ENCODE measurements at places on chromosomes 5 and 9. TPM values are rescaled to one million over a fixed set of nuclear protein-coding genes. Genes with fewer than 3 reads are reported as not detected.

DNA sequence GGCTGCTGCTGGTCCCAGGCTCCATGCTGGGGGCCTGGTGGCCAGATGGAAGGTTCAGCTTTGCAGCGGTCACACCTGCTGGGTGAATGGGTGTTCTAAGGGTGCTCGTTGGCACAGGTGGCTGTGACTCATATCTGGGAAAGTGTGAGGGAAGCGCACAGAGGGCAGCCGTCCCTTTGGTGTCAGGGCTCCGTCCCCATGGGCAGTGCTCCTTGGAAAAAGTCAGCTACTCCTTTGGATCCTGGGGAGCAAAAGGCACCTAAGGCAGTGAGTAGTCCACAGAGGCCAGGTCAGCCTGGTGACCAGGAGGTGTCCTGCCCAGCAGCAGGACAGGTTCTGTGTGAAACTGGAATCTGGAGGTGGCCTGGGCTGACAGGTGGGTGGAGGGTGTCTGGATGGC, 18.4 kb upstream of the GBGT1 start:
- H3K4me1 ChIP-seq, result no peaks in the 10 kb centered on the region
- no peaks in the 10 kb centered on the region for H3K27me3 ChIP-seq
- no peak for DNase-seq
- no peak overlapping the region for H3K4me3 ChIP-seq
- no peak overlapping the region for H3K27ac ChIP-seq

DNA sequence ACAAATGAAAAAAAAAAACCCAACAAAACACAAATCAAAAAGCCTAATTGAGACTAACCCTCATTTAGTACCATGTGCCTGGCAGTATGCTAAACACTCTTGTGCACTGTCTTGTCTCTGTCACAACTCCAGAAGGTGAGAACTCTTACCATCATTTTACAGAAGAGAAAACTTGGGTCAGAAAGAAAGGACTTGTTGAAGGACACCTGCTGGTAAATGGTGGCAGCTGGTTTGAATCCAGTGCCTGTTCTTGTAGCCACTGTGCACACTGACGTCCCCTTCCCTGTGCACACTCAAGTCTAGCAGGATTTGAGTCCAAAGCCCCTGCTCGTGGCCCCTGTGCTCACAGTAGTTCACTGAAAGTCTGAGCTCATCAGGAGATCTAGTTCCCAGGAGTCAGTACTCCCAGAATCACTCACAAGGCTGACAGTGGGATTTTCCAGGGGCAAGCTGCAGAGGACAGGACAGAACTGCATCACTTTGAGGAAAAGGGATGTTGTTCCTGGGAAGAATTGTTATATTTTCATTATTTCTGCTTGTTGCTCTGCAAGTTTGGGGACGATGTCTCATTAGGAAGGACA, 43.0 kb upstream of the HSD17B4 start:
- no peak overlapping the region for H3K4me3 ChIP-seq
- no peak overlapping the region for H3K27ac ChIP-seq
- no peaks in the 10 kb centered on the region for H3K36me3 ChIP-seq
- no peaks in the 10 kb centered on the region for H3K4me1 ChIP-seq
- DNase-seq, result no peak
- H3K27me3 ChIP-seq, result no peaks in the 10 kb centered on the region

GRCh38 chr5:173325091-173325698, 3.0 kb downstream of the STC2 start:
- H3K4me3 ChIP-seq, result no peak overlapping the region
- DNase-seq, result no peak
- H3K36me3 ChIP-seq, result no peaks in the 10 kb centered on the region
- H3K4me1 ChIP-seq, result peaks cover 41% of the 10 kb centered on the region
- H3K27me3 ChIP-seq, result no peaks in the 10 kb centered on the region

GRCh38 chr5:173753307-173754168, 134.6 kb upstream of the CPEB4 start:
- no peak for DNase-seq
- no peak overlapping the region for H3K4me3 ChIP-seq
- no peaks in the 10 kb centered on the region for H3K36me3 ChIP-seq
- no peaks in the 10 kb centered on the region for H3K27me3 ChIP-seq

GRCh38 chr5:1959725-1960581, 77.2 kb upstream of the IRX4 start:
- no peaks in the 10 kb centered on the region for H3K27me3 ChIP-seq
- H3K4me3 ChIP-seq, result no peak overlapping the region

The PCDHA10 gene
- 4.4 TPM for total RNA-seq

The OTP gene
- 0.37 TPM for total RNA-seq

- H3K27me3 ChIP-seq, result no peaks in the 10 kb centered on the region
- DNase-seq, result no peak
- H3K36me3 ChIP-seq, result no peaks in the 10 kb centered on the region
Measured at GRCh38 chr9:4794691-4795090, 1.9 kb downstream of the RCL1 start.
